HFFc6 (cell line): ENCODE measurements at places on chromosomes 4 and X.

DNA sequence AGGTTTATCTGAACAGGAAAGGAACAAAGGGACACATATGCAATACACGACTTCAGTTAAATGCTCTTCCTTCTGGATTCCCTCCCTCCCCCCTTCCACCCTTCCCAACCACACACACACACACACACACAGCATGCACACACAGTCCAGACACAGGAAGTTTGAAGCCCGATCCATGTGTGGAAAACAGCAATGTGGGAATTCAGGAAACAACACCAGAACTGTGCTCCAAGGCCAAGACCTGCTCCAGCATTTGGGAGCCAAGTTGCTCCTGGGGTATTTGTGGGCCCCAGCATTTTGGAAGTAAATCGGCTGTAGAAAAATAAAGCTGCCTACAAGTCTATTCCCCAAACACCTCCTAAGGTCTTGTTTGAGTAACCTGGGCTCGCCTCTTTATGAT, 5.6 kb upstream of the AMOT start:
- no peak for DNase-seq

GRCh38 chrX:73446831-73447230, at the start of gene CDX4:
Gene CDX4 (plus strand): TSS chrX:73447053. CDS start chrX:73447254, 201 bp downstream.
- no peak for DNase-seq

- DNase-seq = no peak
Observed at GRCh38 chr4:77701121-77701520, 95.5 kb downstream of the CXCL13 start.

GRCh38 chr4:15234116-15234855, 193.5 kb upstream of the C1QTNF7 start:
- peak; percentile 82 for DNase-seq

- no peak for DNase-seq
Observed at GRCh38 chrX:79096145-79096556, 48.3 kb upstream of the GPR174 start.

GRCh38 chr4:183287309-183287659, 32.8 kb downstream of the CLDN22 start:
- no peak for DNase-seq

- no peak for DNase-seq
Observed at GRCh38 chrX:39020051-39020669, 218.9 kb downstream of the MID1IP1 start.

GRCh38 chrX:84186603-84187532, 1.1 kb downstream of the RPS6KA6 start:
- DNase-seq = no peak

- DNase-seq = no peak
Observed at GRCh38 chr4:150231107-150231770, 153.0 kb downstream of the DCLK2 start.

- DNase-seq = no peak
Observed at GRCh38 chrX:154516656-154517100, 646 bp upstream of the FAM3A start.

DNA sequence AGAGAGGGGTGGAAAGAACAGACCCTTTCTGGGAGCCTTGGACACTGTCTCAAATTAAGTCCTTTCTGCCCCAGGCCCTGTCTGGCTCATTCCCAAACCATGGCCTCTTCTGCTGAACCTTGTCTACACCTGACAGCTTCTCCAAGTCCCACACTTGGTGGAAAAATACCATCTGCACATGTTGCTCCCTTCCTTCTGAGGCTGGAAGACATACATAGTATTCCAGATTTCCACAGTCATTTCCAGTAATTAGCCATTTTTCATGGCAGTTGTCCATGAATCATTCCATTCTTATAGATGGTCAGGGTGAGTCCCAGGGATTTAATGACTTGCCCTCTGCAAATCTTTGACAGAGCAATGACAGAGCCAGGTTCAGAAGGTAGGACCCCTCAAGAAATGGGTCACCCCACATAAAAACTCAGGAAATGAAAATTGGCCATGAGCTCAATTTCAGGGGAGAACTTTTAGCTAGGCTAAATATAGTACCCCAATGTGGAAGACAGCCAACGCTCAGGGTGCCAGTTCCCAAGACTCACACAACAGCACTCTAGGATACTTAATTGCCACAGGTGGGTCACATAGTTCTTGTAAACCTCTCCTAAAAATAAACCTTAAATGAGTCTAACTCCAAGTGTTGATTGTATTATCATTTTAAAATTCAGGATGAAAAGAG, 16.2 kb upstream of the DAPP1 start:
- DNase-seq = no peak

DNA sequence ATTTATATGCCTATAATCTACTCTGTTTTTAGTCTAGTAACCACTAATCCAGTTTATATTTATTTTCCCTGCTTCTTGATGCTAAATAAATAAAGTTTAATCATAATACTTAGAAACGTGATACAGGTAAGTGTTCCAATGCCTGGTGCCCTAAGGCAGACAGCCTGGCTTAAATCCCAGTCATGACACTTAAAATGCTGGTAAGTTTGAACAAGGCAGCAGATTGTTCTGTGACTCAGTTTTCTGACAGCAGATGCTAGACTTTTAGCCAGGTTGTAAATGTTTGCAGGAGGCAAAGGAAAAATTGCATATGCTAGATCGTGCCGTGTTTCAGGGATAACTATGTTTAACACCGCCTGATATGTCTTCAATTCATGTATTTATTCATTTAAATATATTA, 2661.6 kb downstream of the PCDH7 start:
- no peak for DNase-seq

DNA sequence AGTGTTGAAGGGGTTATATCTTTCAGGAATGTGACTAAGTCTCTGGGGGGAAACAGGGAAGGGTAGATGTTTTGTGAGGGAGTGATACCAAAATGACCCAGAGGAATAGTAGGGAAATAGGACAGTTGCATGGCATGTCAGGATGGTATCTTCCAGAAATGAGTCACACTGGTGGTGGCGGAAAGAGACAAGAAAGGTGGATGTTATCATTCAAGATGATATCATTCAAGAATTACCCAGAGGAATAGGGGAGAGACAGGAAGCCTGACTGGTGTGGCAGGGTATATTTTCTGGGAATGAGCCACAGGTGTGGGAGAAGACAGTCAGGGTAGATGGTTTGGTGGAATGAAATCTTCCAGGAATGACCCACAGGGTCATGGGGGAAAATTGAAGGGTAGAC, 61.1 kb downstream of the MAOA start:
- DNase-seq = no peak

- DNase-seq = peak; percentile 69
Observed at GRCh38 chr4:169604131-169604900, 8.1 kb downstream of the NEK1 start.

GRCh38 chr4:67933038-67933437, 30.3 kb downstream of the TMPRSS11A start:
- DNase-seq = no peak

GRCh38 chrX:44085209-44085608, 112.0 kb upstream of the NDP start:
- DNase-seq = no peak

DNA sequence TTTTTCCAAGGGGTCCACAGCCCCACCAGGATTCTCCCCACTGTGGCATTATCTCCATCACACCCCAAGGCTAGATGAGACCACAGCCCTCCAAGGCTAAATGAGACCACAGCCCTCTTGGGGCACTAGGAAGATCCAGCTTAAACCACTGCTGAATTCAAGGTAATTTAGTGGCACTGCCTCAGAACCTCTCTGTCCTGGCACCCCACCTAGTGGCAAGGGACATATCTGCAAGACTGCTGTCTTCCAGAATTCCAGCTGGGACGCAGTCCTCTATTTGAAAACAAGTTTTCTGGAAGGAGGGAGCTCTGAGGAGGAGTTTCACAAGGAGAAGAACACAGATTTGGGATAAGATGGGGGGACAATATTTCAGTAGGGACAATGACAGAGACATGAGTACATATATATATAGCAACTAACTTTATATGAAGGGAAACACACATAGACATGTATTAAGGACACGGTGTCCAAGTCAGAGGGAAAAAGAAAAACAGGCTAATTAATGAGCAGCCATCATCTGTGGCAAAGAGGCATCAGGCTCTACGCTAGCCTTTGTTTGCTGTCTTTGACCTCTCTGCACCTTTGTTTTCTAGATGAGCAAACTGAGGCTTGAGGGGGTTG, 9.3 kb downstream of the CETN2 start:
- peak; percentile 27 for DNase-seq
